Thoracic aorta (tissue), 2 donors: ENCODE measurements at places on chromosomes 6 and 20. TPM values are rescaled to one million over a fixed set of nuclear protein-coding genes. Genes with fewer than 3 reads are reported as not detected.

DNA sequence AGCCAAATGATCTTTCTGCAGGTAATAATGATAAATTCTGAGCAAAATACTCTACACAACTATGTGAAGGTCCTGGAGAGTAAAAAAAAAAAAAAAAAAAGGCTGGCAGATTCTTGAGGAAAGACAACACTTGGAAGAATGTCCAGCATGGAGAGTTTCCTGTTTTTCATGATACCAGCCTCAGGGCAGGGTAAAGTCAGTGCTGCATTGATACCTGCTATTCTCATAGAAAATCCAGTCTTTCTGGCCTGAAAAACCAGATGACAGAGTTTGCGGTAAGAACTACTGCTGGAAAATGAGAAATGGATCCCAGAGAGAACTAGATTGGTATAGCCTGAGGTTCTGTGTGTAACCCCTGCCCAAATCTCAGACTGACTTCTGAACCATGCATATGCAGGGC, 89.1 kb downstream of the AFG1L start:
- H3K27me3 ChIP-seq: no peaks in the 10 kb centered on the region
- no peak overlapping the region for H3K27ac ChIP-seq

- no peaks in the 10 kb centered on the region for H3K27me3 ChIP-seq
- no peaks in the 10 kb centered on the region for H3K36me3 ChIP-seq
- H3K27ac ChIP-seq: no peak overlapping the region
- H3K4me1 ChIP-seq: no peaks in the 10 kb centered on the region
- DNase-seq: no peak
Observed at GRCh38 chr6:108203189-108204112, 37.6 kb downstream of the NR2E1 start.

GRCh38 chr6:45714006-45714730, 301.5 kb downstream of the CLIC5 start:
- DNase-seq: no peak
- H3K27me3 ChIP-seq: no peaks in the 10 kb centered on the region
- no peak overlapping the region for H3K27ac ChIP-seq
- peak overlapping the region; percentile 36 for H3K4me3 ChIP-seq
- no peaks in the 10 kb centered on the region for H3K36me3 ChIP-seq
- H3K4me1 ChIP-seq: peaks cover 8% of the 10 kb centered on the region

- H3K27me3 ChIP-seq: no peaks in the 10 kb centered on the region
- H3K36me3 ChIP-seq: no peaks in the 10 kb centered on the region
- DNase-seq: no peak
- H3K4me1 ChIP-seq: no peaks in the 10 kb centered on the region
- no peak overlapping the region for H3K4me3 ChIP-seq
Observed at GRCh38 chr6:169370666-169371343, 117.2 kb upstream of the THBS2 start.

- H3K27me3 ChIP-seq: no peaks in the 10 kb centered on the region
- no peak for DNase-seq
- H3K4me1 ChIP-seq: peaks cover 10% of the 10 kb centered on the region
- no peaks in the 10 kb centered on the region for H3K36me3 ChIP-seq
Observed at GRCh38 chr6:15839969-15840541, 177.2 kb upstream of the DTNBP1 start.

GRCh38 chr6:152151920-152152319, 344.4 kb downstream of the ESR1 start:
- DNase-seq: no peak
- peaks cover 15% of the 10 kb centered on the region for H3K4me1 ChIP-seq
- no peak overlapping the region for H3K27ac ChIP-seq
- H3K4me3 ChIP-seq: no peak overlapping the region

DNA sequence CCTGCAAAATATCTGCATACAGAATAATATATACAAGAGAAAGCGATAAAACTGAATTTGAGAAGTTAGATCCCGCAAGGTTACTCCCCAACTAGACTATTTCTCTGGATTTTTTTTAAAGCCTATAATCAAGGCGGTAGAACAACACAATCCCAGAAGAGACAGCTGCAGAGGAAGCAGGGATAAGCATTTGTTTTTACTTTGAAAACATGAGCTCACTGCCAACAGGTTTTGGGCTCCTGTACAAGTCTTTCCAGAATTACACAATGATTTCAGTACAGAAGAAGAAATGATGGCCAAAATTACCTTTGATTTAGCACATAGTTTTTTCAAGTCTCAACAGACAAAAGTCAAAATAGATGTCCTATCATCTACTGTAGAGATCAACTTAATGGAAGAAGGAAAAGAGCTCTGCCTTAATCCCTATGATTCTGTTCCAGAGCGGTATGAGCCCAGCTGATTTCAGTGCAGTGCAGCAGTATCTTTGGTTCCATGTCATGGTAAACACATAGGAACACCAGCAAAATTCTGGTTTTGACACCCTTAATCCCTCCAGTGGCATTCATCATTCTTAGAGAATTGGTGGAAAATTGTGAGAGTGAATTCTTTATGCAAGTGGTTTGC, 304.3 kb downstream of the HDGFL1 start:
- peaks cover 35% of the 10 kb centered on the region for H3K4me1 ChIP-seq
- no peak overlapping the region for H3K4me3 ChIP-seq
- no peaks in the 10 kb centered on the region for H3K36me3 ChIP-seq
- H3K27me3 ChIP-seq: no peaks in the 10 kb centered on the region
- H3K27ac ChIP-seq: peak overlapping the region; percentile 37
- DNase-seq: no peak

GRCh38 chr6:128256095-128256494, 264.3 kb downstream of the PTPRK start:
- H3K4me3 ChIP-seq: no peak overlapping the region
- no peak for DNase-seq
- H3K27me3 ChIP-seq: no peaks in the 10 kb centered on the region
- H3K36me3 ChIP-seq: no peaks in the 10 kb centered on the region
- no peak overlapping the region for H3K27ac ChIP-seq
- no peaks in the 10 kb centered on the region for H3K4me1 ChIP-seq

DNA sequence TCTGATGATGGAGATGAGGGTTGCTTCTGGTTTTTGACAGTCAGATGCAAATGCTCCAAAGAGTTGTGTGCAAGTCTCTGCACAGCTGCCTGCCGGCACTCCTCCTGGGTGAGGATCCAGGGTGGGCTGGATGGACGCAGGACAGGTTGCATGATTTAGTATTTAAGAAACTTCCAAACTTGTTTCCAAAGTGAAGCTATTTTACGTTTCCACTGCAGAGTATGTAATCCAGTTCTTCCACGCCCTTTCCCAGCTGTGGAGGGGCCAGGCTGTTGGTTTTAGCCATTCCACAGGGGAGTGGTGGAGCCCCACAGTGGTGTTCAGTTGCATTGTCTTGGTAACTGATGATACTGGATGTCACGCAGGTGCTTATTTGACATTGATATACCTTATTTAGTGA, 157.3 kb downstream of the THBS2 start:
- no peaks in the 10 kb centered on the region for H3K4me1 ChIP-seq
- no peak for DNase-seq
- H3K27me3 ChIP-seq: no peaks in the 10 kb centered on the region

DNA sequence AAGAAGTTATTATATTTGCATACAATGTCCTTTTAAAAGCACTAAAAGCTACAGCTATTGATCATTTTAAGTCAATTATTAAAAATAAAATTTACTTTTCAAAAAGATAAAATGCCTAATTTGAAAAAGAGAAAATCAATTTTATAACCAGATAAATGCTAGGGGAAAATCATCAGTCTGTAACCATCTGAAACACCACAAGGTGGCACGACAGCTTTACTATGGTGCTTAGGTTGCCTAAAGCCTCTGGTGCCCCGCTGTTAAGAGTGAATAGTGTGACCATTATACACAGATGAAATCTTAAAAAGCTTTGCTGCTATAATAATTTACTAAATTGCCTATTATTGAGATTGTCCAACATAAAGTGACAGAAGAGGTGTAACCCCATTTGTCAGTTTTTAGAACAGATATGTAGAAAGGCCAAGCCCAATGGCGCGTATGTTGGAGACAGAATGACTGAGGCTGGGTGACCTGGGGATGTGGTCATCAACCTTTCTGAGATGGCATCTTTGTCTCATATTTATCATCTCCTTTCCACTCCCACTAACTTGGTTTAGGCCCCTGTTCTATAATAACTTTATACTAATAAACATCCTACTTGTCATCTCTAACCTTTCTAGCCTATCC, 100.8 kb downstream of the MOXD1 start:
- no peak overlapping the region for H3K27ac ChIP-seq
- no peaks in the 10 kb centered on the region for H3K36me3 ChIP-seq
- no peaks in the 10 kb centered on the region for H3K27me3 ChIP-seq
- H3K4me1 ChIP-seq: no peaks in the 10 kb centered on the region
- no peak overlapping the region for H3K4me3 ChIP-seq

The GJA1 gene
- total RNA-seq: 199 TPM

The BMP5 gene
- total RNA-seq: not detected

The AFG1L gene
- 1.7 TPM for total RNA-seq

The CNR1 gene
- total RNA-seq: 25.5 TPM

The PRSS16 gene
- not detected for total RNA-seq

The CD164 gene
- total RNA-seq: 166 TPM
